ENCODE measurements at places on chromosomes 3 and 15.

GRCh38 chr3:112604536-112604935 is 36.4 kb downstream of the CCDC80 start:
- no peak for DNase-seq

- DNase-seq: no peak
Measured at GRCh38 chr3:71122641-71123040, 460.9 kb downstream of the FOXP1 start.

DNA sequence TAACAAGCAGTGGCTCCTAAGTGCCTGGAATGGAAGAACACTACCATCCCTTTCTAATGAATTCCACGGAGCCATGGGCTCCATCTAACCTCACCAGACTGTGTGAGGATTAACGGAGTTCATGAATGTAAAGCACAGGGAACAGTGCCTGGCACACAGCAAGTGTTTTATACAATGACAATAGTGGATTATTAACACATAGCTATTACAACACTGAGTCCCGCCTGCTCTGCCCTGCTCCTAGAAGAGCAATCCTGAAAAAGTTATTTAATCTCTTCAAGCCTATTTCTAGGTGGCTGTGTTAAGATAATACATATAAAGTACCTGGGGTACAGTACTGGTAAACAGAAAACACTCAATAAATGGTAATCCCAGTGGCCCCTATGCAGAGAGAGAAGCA is 51.4 kb downstream of the RYK start:
- DNase-seq: no peak

DNA sequence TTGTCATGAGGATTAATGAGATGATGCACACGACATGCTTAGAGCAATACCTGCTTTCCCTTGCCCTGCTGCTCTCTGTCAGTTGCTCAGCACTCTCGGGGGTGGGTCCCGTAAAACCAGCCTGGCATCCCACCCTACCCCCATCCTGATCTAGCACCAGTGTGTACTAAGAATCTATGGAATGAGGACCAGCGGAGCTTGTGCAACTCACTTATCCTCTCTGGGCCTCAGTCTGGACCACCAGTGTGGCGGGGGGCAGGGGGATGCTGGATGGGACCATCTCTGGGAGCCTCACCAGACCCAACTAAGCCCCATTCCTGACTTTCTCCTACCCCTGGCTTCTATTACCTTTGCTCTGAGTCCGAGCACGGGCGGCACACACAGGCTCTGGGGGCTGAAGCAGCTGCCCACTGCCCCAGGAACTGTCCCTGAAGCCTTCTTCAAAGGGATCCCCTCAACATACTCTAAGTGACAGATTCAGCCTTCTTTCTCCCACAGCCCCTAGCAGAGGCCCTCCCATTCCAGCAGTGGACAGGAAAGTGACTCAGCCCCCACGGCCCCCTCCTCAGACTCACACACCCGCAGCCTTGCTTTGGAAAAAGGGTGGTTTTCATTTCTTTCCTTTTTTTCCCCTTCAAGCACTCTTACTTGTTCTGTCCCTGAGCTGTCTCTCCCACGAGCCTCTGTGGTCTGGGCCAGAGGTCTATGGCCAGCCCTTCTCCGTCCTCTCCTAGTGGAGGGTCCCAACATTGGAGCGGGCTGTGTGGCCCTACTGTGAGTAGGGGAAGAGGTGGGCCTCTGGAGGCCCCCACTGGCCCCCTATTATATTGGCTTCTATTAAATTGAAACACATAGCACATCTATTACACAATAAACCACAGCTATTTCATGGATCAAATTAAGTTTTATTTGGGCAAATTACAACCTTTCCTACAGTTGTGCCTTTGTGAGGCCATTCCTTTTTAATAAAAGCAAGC is 100.3 kb downstream of the SMAD6 start:
- no peak for DNase-seq

DNA sequence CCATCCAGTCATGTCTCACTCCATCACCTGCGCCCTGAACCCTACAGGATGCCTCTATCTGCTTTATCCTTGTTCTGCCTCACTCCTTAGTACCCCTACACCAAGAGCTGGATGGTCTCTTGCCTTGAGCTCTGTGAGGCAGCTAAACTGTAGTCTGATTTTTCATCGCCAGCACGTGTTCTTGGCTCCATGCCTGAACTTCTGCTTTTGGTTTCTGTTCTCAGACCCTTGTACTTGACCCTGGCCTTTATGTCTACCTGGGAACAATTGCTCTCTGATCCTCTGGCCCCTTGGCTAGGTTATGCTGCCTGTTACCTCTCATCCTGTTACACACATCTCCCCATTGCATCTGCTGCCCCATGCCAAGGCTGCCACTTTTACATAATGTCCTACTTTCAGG is 318.0 kb upstream of the LMCD1 start:
- no peak for DNase-seq

DNA sequence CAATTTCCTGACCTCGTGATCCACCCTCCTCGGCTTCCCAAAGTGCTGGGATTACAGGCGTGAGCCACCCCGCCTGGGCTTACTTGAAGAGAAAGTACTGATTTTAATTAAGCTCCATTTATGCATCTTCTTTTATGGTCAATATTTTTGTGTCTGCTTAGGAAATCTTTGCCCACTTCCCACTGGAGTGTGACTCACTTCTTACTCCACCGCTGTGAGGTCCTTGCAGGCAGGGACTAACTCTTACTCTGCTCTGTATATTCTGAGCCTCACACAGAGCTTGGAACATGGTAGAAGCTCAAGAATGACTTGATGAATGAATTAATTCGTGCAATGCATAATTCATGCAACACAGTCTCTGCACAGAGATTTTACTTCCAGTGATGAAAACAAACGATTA is 2.9 kb upstream of the TM4SF19 start:
- peak; percentile 15 for DNase-seq

GRCh38 chr3:116135457-116136085 is 309.7 kb downstream of the LSAMP start:
- no peak for DNase-seq

- DNase-seq: no peak
Measured at GRCh38 chr15:31332020-31332680, 5.5 kb downstream of the KLF13 start.

GRCh38 chr3:112087746-112088145 is 1.6 kb downstream of the C3orf52 start:
- no peak for DNase-seq

DNA sequence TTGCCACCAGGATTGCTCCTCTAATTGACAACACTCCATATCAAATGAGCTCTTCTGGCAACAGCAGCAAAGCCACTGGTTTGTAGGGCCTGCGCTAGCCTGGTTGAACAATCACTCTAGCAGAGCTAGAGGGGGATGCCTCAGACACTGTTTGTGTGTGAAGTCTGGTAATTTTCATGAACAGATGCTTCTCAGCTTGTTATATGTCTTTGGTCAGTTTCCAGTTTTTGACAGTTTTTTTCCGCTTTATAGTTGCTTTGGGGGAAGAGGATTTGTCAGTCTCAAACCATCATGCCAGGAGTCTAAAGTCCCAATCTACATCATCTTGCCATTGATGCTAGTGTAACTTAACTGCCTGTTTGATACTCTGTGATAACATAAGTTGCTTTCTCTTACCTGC is 136.0 kb downstream of the HCN4 start:
- no peak for DNase-seq

DNA sequence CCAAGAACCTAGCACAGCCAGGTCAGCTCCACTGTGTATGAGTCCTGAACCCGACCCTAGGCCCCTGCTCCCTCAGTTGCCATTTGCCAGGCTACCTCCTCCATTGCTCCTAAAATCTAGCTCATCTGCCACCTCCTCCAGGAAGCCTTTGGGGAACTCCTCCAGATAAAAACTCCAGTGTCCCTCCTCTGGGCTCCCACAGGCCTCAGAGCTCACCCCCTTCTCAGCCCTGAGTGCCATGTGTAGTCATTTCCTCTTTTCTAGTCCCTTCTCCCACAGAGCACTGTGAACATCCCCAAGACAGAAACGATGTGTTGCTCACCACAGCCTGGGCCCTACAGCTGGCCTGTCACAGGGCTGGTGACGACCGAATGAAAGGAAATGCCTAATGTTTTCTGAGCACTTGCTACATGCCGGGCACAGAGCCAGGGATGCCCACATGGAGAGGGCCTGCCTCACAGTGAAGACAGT is 61.0 kb downstream of the IQSEC1 start:
- DNase-seq: peak; percentile 88

- no peak for DNase-seq
Measured at GRCh38 chr3:132326251-132326650, 9.0 kb downstream of the ACP3 start.

GRCh38 chr3:45462522-45463265 is 74.3 kb downstream of the LARS2 start:
- no peak for DNase-seq

- no peak for DNase-seq
Measured at GRCh38 chr15:72141171-72142084, 23.2 kb downstream of the SENP8 start.

DNA sequence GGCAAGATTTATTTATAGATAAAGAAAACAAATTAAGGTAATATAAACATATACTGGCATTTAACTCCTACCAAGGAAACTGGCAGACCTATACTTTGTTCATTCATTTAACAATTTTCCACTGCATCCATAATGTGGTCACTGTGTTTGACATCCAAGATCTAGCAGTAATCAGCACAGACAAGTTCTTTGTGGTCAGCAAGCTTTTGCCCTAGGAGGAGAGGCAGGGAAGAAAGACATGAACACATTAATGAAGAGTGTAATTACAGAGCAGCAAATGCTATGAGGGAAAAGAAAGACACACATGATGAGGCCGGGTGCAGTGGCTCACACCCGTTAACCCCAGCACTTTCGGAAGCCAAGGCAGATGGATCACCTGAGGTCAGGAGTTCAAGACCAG is 34.4 kb downstream of the SUCLG2 start:
- DNase-seq: no peak

- DNase-seq: no peak
Measured at GRCh38 chr3:122394173-122394572, 10.2 kb downstream of the FAM162A start.

- no peak for DNase-seq
Measured at GRCh38 chr3:138675393-138675792, 66.8 kb downstream of the FAIM start.

- DNase-seq: no peak
Measured at GRCh38 chr3:76402926-76403325, 617.6 kb upstream of the ZNF717 start.

GRCh38 chr3:56694867-56695683 is 12.0 kb upstream of the TASOR start:
- DNase-seq: no peak

- no peak for DNase-seq
Measured at GRCh38 chr3:31733234-31733667, 200.5 kb downstream of the STT3B start.
